ENCODE measurements at places on chromosomes 2 and 18.

DNA sequence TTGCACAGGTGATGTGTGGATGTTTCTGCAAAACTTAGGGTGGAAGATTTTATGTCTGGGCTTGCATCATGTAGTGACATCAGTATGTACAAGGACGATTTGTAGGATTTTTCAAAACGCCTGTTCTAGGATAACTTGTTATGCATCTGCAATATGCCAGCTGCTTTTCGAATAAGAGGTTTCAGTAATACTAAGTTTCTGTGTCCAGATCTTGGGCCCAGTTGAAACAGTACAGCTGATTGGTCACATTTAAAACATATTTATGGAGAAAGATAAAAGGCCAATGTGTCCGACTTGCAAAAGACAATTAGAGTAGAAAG, 1.2 kb downstream of the PTPN4 start:
- no peak for DNase-seq

DNA sequence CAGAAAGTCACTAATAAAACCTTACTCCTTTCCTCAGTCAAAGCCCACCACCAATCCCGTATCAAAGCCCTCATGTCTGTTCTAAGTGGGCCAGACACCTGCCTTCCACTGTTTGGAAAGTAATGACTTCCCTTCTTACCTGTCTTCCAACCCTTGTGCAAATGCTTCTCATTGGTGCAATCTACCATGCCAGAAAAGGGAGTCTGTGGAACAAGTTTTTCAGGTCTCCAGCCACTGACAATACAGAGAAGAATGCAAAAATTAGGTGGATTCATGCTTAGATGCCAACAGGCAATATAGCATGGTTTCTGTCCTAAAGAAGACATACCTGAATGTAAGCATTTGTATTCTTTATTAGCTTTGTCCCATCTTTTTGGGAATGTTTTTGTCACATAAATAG, 1140.6 kb upstream of the LRRTM1 start:
- DNase-seq, result no peak

DNA sequence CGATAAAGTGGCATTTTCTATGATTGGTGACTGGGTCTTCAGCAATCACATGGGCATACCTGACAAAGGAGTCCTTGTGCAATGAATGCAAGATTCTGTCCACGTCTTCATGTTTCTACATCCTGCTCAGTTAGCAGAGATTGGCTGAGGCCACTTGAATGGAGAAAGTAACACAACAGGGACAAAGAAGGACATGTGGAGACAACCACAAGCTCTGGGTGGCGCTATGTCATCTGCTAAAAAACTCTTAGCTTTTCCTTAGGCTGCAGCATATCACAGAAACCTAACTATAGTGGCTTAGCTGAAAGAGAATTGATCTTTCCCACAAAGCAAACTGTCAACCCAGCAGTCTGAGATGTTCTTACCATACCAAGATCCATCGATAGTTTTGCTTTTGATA, 1109.7 kb downstream of the SOCS6 start:
- DNase-seq, result peak; percentile 50

- DNase-seq, result no peak
Measured at GRCh38 chr2:105934467-105934866, 189.8 kb downstream of the NCK2 start.

- no peak for DNase-seq
Measured at GRCh38 chr2:181461056-181461997, 4.1 kb downstream of the ITGA4 start.

DNA sequence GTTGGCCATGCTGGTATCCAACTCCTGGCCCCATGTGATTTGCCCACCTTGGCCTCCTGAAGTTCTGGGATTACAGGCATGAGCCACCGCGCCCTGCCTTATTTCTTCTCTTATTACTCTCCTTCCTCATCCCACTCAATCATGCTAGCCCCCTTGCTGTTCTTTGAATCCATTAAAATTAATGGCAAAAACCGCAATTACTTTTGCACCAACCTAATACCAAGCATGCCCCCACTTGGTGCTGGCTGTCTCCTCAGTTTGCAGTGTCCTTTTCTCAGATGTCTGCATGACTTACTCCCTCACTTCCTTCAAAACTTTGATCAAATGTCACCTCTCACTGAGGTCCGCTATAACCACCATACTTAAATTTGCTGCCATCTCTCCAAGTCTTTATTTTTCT, 34.6 kb downstream of the DYTN start:
- no peak for DNase-seq

DNA sequence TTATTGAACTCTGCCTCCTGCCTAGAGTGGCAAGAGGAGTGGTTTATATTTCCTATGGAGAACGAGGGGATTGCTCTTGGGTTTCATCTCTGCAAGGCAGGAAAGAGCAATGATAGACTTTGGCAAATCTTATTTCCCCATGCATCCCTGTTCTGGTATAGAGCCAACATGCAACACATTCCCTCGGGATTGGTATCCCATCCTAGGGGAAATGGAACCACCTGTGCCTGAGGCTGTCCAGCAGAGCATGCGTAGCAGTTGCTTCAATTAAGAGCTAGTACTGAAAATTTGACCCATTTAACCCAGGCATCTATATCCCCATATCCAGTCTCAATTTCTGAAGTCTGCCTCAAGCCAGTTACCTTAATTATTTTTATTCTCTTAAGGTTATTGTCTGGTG, 205.3 kb downstream of the KCNS3 start:
- no peak for DNase-seq

GRCh38 chr2:1635823-1636222, 108.5 kb downstream of the PXDN start:
- DNase-seq, result no peak

DNA sequence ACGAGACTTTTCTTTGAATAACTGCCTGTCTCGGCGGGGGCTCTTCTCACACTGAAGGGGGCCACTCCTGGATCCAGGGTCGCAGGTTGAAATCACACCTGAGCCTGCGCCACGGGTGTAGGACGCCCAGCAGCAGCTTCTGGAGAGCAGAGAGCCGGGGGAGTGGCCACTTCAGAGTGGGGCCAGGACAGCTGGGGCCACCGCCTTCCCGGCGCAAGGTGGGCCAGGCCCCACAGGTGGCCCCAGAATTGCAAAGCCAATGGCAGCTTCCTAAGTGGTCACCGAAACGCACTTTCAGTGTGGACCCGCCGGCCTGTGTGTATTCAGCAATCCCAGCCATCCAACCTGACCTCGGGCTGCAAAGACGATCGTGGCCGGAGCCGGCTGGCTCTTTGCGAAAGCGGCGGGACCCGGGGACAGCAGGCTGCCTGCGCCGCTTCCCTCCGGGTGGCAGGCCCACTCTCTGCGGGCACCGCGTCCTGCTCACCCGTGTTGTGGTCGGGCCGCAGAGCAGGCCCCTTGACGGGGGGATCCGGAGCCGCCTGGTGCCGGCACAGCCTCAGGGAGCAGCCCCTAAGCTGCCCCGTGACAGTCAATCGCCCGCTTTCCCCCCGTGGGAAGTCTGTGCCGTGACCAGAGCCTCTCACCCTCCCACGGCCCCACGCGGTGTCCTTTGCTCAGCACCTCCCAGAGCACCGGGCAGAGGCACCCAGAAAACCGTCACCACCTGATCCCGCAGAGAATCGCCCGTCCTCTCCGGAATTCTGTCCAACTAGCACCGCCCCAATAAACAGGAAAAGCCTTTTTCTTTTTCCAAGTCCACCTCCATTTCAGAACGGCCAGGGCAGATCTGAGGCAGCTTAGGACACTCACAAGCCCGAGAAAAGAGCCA, 144.7 kb downstream of the ZNF516 start:
- DNase-seq, result peak; percentile 46

- DNase-seq, result no peak
Measured at GRCh38 chr2:46964835-46965560, 49.4 kb upstream of the MCFD2 start.

GRCh38 chr2:151999053-151999452, 99.8 kb downstream of the CACNB4 start:
- peak; percentile 67 for DNase-seq

- no peak for DNase-seq
Measured at GRCh38 chr2:220277445-220277975, 650.1 kb downstream of the SLC4A3 start.

GRCh38 chr2:118176601-118177000, 88.3 kb downstream of the INSIG2 start:
- DNase-seq, result no peak

- no peak for DNase-seq
Measured at GRCh38 chr2:68032702-68033101, 30.1 kb downstream of the C1D start.

- peak; percentile 56 for DNase-seq
Measured at GRCh38 chr2:166180951-166181812, 53.4 kb upstream of the SCN1A start.

GRCh38 chr2:86453836-86454235, 12.7 kb downstream of the KDM3A start:
- DNase-seq, result no peak

DNA sequence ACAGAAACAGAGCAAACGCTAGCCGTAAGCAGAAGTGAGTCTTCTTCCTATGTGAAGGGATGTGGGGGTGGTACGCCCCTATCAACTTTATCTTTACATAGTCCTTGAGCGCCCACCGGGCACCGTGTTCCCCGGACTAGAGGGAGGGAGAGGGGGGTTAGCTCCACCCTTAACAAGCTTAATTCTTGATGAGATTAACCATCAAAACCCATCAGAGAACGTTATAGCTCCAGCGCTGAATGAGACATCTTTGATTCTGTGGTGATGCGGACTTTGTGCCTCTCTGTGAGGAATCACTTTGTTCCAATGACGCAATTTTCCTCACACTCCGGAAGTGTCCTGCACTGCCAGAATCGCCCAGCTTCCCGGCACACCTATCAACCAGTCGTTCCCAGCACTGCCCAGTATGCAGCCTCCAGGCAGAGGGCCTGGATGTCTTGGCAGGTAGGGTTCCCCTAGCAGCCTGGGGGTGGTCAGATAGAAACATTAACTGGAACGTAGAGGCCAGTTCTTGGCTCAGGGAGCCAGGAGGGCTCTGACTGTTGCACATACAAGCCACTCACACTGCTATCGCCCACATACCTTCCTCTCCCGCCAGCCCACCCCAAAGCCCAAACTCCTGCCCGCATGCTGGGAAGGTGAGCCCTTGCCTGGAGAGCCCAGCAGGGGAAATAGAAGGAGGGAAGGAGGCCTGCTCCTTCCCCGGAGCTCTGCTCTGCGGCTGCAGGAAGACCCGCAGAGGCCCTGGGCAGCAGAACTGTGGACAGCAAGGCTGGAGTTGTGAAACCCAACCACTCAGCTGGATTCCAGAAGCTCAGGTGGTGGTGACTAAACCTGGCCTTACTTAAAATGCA, 1.9 kb upstream of the ODC1 start:
- DNase-seq, result no peak

DNA sequence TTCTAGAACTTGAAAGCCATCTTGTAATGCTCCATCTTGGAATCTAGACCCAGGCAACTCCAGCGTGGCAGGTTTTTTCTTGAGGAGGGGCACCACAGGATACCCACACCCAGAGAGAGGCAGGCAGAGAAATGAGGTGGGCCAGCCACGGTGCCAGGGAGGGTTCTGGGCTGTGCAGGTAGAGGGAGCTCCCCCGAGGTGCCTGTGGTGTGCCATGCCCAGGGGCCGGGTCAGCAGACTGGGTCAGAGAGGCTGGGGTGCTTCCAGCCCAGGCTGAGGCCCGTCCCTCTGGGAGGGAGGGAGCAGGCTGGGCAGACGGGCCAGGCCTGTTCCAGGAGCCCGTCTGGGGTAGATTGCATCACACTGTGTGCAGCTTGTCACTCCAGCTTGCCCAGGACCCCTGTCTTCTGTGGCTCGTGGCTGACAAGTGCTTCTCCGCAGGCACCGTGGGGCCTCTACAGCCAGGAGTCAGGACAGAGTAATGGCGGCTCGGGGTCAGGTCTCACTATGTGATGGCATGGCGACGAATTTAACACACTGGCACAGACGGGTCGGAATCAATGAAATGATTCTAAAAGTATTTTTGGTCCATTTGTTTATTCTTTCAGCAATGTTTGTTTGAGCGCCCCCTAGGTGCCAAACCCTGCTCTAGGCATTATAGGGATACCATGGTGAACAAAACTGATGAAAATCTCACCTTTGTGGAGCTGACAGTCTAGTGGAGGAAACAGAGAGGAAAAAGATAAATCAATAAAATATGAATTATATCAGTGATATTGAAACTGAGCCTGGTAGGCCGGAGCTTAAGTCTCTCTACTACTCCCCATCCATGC, 144.0 kb downstream of the ACOXL start:
- no peak for DNase-seq

DNA sequence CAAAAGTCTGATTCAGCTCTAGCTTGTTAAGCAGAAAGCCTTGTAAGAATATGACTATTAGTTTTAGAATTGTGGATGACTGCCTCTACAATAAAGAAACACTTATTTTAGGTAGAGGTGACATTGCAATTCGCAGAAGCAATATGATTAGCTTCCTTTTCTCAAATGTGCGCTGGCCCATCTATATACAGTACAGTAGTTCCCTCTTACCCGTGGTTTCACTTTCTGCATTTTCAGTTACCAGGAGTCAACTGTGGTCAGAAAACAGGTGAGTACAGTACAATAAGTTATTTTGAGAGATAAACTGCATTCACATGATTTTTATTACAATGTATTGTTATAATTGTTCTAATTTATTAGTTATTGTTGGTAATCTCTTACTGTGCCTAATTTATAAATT, 405.1 kb downstream of the GPD2 start:
- DNase-seq, result no peak

DNA sequence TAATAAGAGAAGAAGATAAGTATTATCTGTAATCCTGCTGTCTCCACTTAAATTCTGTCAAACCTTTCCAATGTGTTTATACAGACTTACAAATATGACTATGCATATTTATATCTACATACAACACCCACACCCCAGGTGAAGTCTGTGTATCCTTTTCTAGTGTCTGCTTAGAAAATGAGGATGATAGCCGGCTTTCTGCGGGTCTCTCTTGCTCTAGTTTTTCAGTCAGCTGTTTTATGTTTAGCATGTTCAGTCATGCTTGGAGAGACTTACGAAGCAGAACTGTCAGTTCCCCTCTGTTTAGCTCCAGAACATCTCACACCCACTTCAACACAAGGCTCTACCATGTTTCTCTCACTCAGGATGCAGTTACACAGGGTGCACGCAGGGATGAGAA, 137.3 kb upstream of the NFATC1 start:
- no peak for DNase-seq

DNA sequence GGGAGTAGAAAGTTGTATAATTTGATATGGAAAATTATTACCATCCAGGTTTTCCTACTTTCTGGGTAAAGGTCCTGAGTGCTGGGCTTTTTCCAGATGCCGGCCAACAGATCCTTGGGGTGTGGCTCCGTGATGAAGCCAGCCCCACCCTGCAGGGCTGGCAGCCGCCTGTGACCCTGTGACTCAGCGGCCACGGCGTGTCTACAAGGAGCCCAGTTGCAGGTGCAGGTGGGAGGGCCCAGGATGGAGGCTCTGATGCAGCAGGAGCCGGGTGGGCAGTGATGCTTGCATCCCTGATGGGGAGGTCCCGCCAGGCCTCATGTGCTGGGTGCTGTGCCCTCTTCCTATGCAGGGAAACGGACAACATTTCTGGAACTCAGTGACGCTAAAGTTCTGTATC, 96.0 kb upstream of the ALKAL2 start:
- no peak for DNase-seq

GRCh38 chr2:2233171-2233826, 97.8 kb downstream of the MYT1L start:
- no peak for DNase-seq

GRCh38 chr18:39802648-39803229, 2152.3 kb upstream of the PIK3C3 start:
- no peak for DNase-seq

Measured in ecto neural progenitor cell (in vitro differentiated cells).